ENCODE measurements at places on chromosomes 4 and X. TPM values are rescaled to one million over a fixed set of nuclear protein-coding genes. Genes with fewer than 3 reads are reported as not detected.

- no peak for DNase-seq
- no peaks in the 10 kb centered on the region for H3K4me1 ChIP-seq
- H3K27ac ChIP-seq = no peak overlapping the region
- no peak overlapping the region for H3K4me3 ChIP-seq
Observed at GRCh38 chr4:90425893-90426292, 298.7 kb downstream of the CCSER1 start.

DNA sequence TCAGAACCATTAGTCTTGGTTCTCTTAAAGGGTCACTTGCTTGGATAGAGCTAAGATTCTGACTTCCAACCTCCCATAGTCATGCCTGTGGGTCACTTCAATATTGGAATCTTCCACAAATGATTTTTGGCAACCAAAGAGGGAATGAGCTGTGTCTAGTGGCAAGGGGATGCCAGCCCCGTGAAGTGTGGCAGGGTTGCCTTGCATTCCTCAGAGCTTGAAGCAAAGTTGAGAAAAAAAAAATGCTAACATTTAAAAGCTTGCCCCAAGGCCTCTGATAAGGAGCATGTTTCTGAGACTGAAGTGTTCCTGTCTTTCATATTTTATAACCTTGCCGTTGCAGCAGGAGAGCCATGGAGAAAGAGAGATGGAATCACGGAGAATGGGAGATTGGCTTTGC lies 120.2 kb downstream of the PAPSS1 start:
- H3K27ac ChIP-seq = no peak overlapping the region
- no peaks in the 10 kb centered on the region for H3K36me3 ChIP-seq
- no peak overlapping the region for H3K4me3 ChIP-seq
- H3K27me3 ChIP-seq = no peaks in the 10 kb centered on the region
- no peak for DNase-seq

DNA sequence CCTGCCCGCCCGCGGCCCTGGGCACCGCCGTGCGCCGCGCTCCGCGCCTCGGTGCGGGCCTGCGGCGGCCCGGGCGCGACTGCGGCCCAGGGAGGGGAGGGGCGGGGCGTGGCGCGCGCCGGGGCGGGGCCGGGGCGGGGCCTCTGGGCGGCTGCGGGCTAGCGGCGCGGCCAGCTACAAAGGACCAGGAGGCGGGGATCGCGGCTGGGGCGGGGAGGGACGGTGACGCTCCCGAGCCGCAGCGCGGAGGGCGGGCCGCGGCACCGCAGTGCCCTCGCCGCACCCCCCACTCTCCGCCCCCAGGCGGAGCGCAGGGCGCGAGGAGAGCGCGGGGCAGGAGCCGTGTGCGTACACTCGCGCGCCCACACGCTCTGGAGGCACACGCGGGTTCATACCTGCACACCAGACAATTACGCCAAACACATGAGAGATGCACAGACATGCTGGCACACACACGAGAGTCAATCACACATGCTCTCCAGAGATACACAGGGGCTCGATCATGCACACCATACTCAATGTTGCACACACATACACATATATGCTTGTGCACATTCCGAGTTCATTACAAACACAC lies at the start of gene CRMP1:
Gene CRMP1, minus strand, starts transcription at position 83 of the 577 bp plus-strand sequence. CDS start 117 bp downstream, outside the sequence.
- peak; percentile 66 for DNase-seq
- peak within 1 kb of the TSS; percentile 57 for H3K4me3 ChIP-seq
- no peaks in the 10 kb centered on the region for H3K36me3 ChIP-seq
- no peak within 1 kb of the TSS for H3K27ac ChIP-seq
- peaks cover 57% of the 10 kb centered on the region for H3K4me1 ChIP-seq

The RBMXL3 gene
- total RNA-seq = not detected

The EFNB1 gene
- 105 TPM for total RNA-seq

The C4orf51 gene
- not detected for total RNA-seq

Measured in spinal cord (tissue), 10 donors.